Hippocampal formation (tissue), 2 donors: ENCODE measurements at places on chromosomes 1 and 21.

DNA sequence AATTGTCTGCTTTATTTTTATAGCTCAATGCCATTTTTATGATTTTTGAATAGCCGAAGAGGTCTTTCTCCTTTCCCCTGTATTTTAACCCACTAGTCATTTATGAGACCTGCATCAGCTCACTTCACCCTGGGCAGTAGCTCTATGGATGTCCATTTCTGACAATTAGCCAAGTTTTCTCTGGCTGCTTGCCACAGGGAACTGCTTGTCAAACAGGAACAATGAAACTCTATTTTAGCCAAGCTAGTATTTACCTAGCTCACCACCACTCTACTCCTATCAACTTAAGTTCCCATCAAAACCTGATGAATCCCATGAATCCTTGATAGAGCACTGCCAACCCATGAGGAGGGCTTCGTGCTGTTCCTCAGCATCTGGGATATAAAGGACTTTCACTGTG lies 406.7 kb downstream of the RWDD3 start:
- DNase-seq = no peak

- no peak for DNase-seq
These were observed 99.1 kb downstream of the CD247 start for GRCh38 chr1:167419245-167419644.

- no peak for DNase-seq
These were observed 575.5 kb downstream of the PTPRU start for GRCh38 chr1:29811727-29812407.

- no peak for DNase-seq
These were observed 364.7 kb downstream of the SMYD3 start for GRCh38 chr1:246142320-246142893.

DNA sequence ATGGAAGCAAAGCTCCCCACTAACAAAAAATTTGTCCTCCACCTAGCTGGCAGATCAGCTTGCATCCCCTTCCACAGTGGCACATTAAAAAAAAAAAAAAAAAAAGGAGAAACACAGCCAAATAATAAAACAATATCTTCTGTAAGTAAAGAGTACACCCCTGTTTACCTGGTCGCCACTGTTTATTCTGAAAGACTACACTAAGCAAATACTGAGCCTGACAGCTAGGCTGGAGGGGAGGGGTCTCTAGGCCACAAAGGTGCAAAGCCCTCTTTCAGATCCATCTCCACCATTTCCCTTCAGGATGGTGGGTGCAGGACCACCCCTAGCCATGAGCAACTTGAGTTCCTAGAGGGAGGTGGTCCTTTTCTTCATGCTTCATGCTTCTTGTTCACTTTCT lies 22.8 kb upstream of the SLC45A3 start:
- no peak for DNase-seq

- DNase-seq = no peak
These were observed 1.2 kb downstream of the TMEM234 start for GRCh38 chr1:32220746-32221580.

GRCh38 chr1:206900149-206900548 lies 2.9 kb downstream of the IL24 start:
- no peak for DNase-seq

DNA sequence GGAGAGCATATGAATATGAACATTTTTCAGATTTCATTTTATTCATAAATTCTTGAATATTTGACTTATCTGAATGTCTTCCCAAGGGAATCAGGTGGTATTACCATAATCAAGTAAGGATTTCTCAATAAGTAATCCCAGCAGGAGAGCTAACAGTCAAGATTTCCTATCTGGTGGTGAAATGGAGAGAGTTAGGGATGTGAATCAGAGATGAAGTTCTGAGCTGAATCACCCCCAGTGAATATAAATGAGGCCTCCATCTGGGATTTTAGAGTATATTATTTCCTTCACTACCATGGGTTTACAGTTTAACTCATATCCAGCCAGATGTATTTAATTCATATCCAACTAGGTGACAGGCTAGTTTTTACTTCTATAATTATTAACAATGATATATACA lies 61.5 kb upstream of the RGS2 start:
- DNase-seq = no peak

- DNase-seq = no peak
These were observed 932.8 kb downstream of the TTLL7 start for GRCh38 chr1:83065952-83066727.

DNA sequence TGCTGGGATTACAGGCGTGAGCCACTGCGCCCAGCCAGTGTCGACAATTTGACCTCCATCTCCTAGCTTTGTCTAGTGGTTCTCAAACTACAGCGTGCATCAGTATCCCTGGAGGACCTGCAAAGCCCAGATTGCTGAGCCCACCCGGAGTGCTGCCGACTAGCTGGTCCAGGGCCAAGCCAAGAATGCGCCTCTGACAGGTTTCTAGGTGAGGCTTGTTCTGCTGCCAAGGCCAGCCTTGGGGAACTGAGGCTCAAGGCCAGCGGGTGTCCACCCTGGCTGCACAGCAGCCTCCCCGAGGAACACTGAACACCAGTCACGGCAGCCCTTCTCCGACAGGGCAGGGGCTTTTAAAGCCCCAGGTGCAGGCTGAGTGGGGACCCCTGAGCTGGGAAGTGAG lies 9.8 kb upstream of the PTTG1IP start:
- DNase-seq = no peak

DNA sequence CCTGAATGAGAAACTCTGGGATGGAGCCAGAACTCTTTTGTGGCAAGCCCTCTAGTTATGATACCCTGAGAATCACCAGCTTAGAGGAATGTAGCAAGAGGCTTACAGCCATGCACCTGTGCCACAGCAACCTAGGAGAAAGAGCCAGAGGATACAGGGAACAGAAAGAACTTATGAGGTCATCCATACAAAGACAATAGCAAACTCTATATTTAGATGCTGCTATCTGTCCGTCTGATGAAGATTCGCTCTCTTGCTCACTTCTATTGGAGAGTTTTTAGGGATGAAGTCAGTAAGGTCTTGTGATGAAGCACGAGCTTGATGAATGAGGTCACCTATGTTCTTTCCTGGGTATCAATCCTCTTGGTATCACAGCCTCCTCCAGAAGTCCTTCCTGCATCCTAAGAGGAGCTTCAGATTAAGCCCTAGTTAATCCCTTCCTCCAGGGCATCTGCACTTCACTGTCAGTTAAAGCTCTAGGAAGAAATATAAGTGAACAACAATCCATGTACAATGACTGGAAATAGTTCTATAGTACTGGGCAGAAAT lies 185.6 kb downstream of the DAB1 start:
- no peak for DNase-seq

GRCh38 chr1:10504249-10504648 lies 29.5 kb downstream of the PEX14 start:
- no peak for DNase-seq

DNA sequence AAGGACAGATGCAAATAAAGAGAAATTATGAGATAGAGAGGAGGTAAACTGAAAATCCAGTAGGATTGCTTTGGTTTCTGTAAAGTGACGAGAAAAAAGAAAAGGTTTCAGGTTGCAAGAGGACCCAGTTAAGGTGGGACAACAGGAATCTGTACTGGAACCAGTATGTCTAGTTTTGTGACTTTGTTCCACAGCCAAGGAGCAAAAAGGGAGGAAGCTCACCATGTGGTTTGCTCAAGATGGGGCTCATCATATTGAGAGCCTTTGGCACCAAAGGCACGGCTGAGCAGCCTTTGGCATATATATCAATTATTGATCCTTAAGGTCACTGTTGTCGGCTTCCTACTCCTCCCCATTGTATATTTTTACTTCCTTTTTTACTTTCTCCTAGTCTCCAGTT lies 1.8 kb upstream of the ZDHHC18 start:
- DNase-seq = no peak

DNA sequence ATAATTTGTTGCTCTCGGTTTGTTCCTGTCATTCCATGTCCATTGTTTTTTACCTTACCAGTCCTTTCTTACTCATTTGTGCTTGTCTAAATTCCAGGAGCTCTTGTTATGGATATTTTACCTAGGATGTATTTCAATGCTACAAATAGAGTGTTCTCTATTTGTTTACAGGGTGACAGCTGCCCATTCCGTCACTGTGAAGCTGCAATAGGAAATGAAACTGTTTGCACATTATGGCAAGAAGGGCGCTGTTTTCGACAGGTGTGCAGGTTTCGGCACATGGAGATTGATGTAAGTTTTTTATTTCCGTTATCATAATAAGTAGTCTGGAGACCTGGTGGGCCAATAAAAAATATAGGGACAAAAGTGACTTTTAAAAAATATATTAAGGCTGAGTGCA lies 23.0 kb downstream of the ZBED6 start:
- DNase-seq = no peak

GRCh38 chr21:42112238-42112637 lies 41.1 kb downstream of the UMODL1 start:
- DNase-seq = no peak

- DNase-seq = no peak
These were observed 185.7 kb downstream of the FOXD2 start for GRCh38 chr1:47623557-47623940.

- no peak for DNase-seq
These were observed 2.0 kb downstream of the TNFSF18 start for GRCh38 chr1:173048621-173049321.

GRCh38 chr1:12341667-12342066 lies 111.8 kb downstream of the VPS13D start:
- no peak for DNase-seq

GRCh38 chr21:24856326-24856725 lies 751.0 kb downstream of the MRPL39 start:
- no peak for DNase-seq

GRCh38 chr1:64754173-64754572 lies 9.3 kb downstream of the RAVER2 start:
- no peak for DNase-seq

- DNase-seq = no peak
These were observed 42.6 kb upstream of the VAV3 start for GRCh38 chr1:108007531-108007930.

DNA sequence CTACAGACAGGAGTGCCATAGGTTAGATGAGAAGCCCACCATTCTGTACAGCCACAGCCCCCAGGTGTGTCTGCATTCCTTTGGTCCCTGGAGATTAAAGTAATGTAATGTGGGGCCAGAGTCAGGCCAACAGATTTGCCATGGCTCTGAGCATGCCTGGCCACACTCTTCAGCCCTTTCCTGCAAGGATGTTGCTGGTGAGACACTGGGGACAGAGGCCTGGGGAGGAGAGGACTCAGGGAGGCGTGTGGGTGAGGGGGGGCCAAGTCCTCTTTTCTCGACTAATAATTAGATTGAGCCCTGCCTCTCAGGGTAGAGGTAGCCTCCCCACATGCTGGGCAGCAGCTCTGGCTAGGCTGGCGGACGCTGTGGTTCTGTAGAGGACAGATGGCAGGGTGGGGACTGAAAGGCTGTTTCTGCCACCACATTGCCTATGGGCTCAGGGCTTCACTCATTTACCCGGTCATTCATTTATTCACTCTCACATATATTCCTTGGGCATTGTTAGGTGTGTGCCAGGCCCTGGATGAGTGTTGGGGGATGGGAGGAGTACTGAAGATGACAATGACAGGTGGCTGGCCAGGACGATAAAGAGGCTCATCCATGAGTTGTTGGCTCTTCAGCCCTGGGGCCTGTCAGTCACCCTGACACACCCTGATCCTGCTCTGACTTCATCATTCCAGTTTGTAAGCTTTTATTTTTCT lies 7.1 kb upstream of the PRCC start:
- DNase-seq = no peak

GRCh38 chr1:162626094-162626493 lies 6.2 kb upstream of the DDR2 start:
- no peak for DNase-seq
